Renal pelvis (tissue), 12 donors: ENCODE measurements at places on chromosomes 3 and 15. TPM values are rescaled to one million over a fixed set of nuclear protein-coding genes. Genes with fewer than 3 reads are reported as not detected.

Gene ATP2B2
- 0.74 TPM for polyA plus RNA-seq

Gene CNTN4
- 29.7 TPM for polyA plus RNA-seq

Gene POC1A
- polyA plus RNA-seq, result 9.0 TPM

Gene ARGFX
- polyA plus RNA-seq, result not detected

Gene PAQR9
- 0.93 TPM for polyA plus RNA-seq

Gene OSBPL10
- polyA plus RNA-seq, result 22.3 TPM

Gene AMOTL2
- 94.7 TPM for polyA plus RNA-seq

Gene UBAP1L
- 8.7 TPM for polyA plus RNA-seq

Gene ZBBX
- 5.1 TPM for polyA plus RNA-seq

Gene RASGRF1
- polyA plus RNA-seq, result 0.40 TPM

Gene KLHL24
- 58.6 TPM for polyA plus RNA-seq

Gene LRRC31
- 0.17 TPM for polyA plus RNA-seq

Gene GOLGA6L10
- polyA plus RNA-seq, result 0.57 TPM

Gene PLIN1
- 1.3 TPM for polyA plus RNA-seq
